Stimulated activated memory B cell treated with anti-CD40 and anti-IgM and Interleukin-4, amounts not matched to agents 10 μg/mL and 1 μg/mL and 100 μg/mL, for 72 hours (primary cell): ENCODE measurements at places on chromosomes 6 and 20.

- peak; percentile 52 for ATAC-seq
Measured at GRCh38 chr20:21505161-21505809, 8.6 kb downstream of the NKX2-2 start.

DNA sequence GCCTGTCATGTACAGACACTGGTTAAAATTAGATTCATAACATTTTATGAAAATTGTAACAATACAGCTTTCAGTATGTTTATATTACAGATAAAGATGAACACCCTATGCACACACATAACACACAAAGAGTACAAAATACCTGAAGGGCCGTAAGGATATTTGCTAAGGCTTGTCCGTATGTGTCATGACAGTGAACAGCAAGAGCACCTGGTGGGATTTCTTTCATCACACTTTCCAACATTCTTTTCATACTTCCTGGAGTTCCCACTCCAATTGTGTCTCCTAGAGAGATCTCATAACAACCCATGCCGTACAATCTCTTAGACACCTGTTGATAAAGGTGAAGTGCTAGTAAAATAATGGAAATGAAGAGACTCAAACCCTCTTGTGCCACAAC lies 83.7 kb downstream of the HMGCLL1 start:
- no peak for ATAC-seq

DNA sequence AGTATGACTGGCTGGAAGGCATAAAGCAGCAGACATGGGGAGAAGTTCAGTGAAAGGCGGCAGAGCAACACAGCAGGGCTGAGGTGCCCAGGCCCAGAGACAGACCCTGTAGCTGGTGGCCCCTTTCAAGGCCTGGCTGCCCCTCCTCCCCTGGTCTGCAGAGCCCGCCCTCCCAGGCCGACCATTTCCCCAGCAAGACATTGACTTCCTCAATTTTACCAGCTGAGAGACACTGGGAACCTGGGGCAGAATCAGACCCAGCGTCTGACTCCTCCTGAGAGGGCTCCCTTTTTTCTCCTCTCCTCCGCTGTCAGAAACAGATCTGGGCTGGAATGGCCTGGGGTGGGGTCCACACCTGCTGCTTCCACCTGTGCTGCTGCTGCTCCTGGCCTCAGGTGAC lies at the start of gene TREML4:
Gene TREML4 (plus strand): TSS at position 254 of the 400 bp plus-strand sequence. CDS start 79 bp downstream, at position 333.
- ATAC-seq, result peak; percentile 72

DNA sequence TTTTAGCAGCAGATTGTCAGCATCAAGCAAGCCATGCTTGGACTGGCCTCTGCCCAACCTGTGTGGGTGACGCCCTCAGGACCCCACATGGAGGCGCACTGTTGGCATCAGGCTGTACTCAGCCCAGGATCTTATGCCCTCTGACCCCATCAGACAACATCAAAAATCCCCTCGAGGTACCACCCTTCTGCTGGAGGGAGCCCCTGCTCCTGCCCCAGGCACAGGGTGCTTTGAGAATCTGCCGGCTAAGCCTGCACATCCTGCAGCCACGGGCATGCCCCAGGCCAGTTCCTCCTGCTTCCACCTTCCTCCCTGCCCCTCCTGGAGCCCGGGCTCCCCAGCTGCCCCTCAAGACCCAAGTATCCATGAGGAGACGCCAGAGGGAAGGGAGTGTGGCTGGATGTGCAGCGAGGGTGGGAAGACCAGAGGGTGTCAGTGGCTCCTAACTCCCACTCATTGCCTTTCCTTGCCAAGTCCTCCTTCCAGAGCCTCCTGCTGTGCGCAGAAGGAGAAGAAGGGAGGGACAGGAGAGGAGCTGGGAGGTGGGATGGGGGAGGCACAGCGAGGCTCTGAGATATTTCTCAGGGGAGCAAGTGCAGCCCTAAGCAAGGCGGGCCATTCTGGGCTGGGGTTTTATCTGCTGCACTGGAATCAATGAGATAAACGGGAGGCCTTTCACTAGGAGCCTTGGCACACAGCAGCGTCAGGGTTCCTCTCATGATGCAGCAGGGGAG lies 77.4 kb upstream of the CST7 start:
- no peak for ATAC-seq

GRCh38 chr6:45500924-45501816 lies 123.4 kb upstream of the SUPT3H start:
- ATAC-seq, result no peak

- ATAC-seq, result no peak
Measured at GRCh38 chr6:157045831-157046454, 268.8 kb downstream of the ARID1B start.

GRCh38 chr20:25336561-25337422 lies 53.8 kb downstream of the ABHD12 start:
- ATAC-seq, result no peak

GRCh38 chr6:150977281-150977680 lies 111.8 kb downstream of the MTHFD1L start:
- ATAC-seq, result no peak

- no peak for ATAC-seq
Measured at GRCh38 chr20:50590348-50590664, 80.1 kb downstream of the PTPN1 start.

GRCh38 chr6:9272671-9273070 lies 837.3 kb upstream of the SLC35B3 start:
- no peak for ATAC-seq

DNA sequence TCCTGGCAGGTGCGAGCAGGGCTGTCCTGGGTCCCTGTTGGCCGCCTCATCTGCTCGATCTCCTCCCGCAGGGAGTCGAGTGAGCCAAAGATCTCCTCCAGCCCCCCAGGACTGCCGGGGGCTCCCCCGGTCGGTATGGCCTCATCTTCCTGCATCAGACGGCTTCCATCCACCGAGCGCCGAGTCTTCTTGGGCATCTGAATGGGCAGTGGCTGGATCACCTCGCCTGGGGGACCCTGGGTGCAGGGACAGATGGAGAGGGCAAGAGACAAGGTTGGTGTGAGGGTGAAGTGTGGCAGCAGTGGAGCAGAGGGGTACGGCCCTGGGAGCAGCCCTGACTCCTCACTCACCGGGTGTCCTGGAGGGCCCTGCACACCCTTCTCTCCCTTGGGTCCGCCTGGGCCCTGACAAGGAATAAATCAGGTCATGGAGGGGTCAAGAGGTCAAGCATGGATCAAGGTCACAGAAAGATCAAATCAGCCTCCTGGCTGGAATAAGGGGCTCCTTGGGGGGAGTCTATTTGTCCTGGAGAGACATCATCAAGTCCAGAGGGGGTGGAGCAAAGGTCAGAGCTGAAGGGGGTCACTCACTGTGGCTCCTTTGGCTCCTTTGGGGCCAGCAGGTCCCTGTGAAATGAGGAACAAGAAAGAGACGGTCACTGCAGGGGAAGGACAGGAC lies 26.5 kb downstream of the COL11A2 start:
- ATAC-seq, result no peak

DNA sequence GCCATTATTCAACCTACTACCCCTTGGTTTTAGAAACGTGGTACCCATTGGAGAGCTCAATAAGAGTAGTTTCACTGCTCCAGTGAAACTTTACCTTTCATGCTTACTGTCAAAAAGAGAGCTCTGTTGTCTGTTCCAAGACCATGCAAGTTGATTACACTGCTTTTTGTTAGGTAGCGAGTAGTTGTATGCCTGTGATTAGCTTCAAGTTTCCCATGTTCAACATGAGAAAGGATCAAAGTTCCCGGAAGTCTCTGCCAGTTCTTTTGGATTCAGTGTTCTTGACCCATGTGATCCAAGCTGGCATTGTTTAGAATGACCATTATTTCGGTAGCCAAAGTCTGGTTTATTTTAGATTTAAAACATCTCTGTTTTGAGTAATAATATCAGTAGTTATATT lies 107.1 kb downstream of the ZFAND3 start:
- ATAC-seq, result no peak

- no peak for ATAC-seq
Measured at GRCh38 chr6:100121854-100122609, 128.0 kb upstream of the MCHR2 start.

- ATAC-seq, result no peak
Measured at GRCh38 chr6:53431704-53432103, 83.0 kb upstream of the ELOVL5 start.

DNA sequence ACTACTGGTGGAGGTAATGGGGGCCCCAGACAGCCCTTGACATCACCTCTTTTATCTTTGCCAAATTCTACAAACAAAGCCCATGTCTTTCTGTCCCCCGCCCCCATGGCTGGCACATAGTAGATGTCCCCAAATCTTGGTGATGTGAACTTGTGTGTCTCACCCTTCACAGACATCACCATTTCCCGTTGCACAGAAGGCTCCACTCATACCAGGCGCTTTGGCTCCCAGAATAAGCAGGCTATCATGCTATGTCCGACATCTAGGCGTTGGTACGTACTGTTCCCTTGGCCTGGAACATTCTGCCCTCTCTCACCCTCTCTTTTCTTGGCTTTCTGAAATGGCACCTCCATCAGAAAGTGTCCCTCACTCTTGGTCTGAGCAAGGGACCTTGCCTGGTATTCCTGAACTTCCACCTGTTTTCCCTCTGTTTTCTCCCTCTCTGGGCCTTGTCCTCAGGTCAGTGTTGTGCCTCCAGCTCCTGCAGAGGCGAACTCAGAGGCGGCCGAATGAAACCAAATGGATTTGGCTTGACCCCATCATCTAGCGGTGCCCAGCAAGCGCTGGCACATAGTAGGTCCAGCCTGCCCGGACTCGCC lies 968 bp upstream of the CCN5 start:
- no peak for ATAC-seq

GRCh38 chr6:88520445-88520844 lies 354.3 kb upstream of the CNR1 start:
- ATAC-seq, result no peak

DNA sequence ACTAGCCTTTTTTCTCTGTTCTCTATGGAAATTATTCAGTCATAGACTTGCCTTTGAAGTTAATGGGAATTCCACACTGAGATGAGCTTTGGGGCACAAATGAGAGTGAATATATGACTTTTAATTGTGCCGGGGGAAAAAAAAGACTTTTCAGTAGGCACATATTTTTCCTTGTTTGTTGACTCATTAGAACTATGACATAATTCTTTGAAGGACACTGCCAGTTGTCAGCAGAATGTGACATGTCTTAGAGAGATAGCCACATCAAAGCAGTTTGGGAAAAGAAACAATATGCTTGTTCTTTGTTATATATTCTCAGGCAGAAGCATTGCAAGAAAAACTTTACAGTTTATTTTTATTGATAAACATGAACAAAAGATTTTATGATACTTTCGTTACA lies 138.3 kb downstream of the COL9A1 start:
- ATAC-seq, result no peak

DNA sequence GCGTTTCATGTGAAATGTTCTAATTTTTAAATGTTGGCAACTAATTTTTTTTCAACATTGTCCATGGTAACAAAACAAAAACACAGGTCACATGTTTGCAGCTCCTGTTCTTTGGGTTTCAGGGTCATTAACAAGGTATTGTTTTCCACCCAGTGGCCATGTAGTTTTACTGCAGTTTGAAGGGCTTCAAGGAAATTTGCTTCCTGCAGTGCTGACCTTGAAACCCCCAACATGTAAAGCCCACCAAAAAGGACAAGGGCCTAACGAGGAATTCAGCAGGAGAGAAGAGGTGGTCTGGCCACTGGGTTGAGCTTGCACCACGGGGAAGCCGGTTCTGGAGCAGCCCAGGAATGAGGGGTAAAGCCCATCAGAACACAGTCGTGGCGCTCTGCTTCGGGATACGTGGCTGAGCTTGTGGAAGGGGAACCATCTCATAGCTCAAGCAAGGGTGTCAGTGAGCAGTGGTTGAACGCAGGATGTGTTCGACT lies 13.9 kb upstream of the KLHL31 start:
- no peak for ATAC-seq

DNA sequence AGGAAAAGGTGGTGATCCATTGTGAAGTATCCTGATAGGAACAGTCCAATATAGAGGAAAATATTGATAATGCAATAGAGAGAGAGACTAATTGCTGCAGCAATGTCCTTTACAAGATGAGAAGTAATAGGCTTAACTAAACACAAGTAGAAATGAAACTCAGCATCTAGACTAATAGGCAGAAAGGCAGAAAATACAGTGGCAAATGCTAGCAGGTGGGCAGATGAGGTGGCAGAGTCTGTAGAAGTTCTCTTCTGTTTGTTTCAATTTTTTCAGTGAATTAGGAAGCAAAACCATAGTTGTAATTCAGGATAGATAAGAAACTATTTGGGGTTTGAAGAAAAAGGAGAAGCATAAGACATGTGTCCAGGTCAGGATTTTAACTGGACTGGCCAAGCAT lies 236.7 kb upstream of the HS3ST5 start:
- no peak for ATAC-seq

DNA sequence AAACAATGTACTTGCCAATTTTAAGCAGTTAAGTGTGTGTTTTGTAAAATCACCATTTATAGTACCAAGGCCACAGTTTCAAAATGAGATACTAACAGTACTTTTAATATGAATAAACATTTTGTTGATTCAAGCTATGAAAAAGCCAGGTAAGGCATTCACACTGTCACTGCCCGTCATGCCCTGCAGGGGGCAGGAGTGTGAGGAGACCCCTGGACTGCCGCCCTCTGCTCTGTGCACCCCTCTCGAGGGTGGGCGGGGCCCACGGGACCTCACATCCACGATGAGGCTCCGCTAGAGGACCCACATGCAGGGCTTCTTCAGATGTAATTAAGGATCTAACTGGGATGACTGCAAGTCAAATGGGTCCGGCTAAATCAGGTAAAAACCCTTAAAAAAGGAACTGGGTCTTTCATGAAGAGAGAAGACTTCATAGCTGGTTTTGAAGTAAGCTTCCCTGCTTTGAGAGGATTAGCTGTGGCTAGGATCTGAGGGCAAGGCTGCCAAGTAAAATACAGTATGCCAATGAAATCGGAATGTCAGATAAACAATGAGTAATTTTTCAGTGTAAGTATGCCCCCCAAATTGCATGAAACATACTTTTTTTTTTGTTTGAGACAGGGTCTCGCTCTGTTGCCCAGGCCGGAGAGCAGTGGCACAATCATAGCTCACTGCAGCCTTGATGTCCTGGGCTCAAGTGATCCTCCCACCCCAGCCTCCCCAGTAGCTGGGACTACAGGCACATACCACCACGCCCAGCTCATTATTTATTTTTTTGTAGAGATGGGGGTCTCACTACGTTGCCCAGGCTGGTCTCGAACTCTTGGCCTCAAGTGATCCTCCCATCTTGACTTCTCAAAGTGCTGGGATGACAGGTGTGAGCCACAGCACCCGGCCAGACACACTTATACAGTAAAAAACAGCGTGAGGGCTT lies 18.7 kb downstream of the DIDO1 start:
- no peak for ATAC-seq

GRCh38 chr6:32967151-32968091 lies 973 bp upstream of the BRD2 start:
- no peak for ATAC-seq
